Stimulated activated CD8-positive, alpha-beta memory T cell treated with anti-CD3 and anti-CD28 coated beads, Interleukin-7, amount 100 ng/mL, for 1 hour (primary cell): ENCODE measurements at places on chromosomes 16 and 17.

DNA sequence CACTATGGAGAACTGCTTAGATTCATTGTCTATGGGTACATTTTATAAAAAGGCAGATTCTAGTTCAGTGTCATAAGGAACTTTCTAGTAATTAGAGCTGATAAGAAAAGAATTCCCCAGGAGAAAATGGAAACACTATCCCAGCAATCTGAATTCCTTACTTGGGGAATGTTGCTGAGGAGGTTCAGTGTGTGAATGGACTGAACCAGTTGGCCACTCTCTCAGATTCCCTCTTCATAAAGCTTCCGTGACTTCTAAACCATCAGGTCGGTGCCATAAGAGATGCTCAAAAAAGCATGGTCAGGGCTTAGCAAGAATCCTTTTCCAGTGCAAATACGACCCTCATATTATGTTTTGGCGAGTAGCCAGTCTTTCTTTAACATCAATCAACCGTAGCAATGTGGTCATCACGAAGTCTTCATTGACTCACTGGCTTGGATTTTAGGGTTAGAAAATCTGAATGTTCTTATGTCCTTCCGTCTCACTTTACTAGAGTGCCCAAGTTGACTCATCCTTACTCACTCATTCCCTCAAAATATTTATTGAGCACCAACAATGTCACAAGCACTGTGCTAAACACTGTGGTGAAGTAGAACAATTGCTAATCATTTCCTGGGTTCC, 102.7 kb upstream of the HLF start:
- DNase-seq, result no peak

- no peak for DNase-seq
Observed at GRCh38 chr17:72440961-72441360, 320.1 kb downstream of the SOX9 start.

GRCh38 chr16:16052916-16053315, 103.5 kb downstream of the ABCC1 start:
- DNase-seq, result no peak

DNA sequence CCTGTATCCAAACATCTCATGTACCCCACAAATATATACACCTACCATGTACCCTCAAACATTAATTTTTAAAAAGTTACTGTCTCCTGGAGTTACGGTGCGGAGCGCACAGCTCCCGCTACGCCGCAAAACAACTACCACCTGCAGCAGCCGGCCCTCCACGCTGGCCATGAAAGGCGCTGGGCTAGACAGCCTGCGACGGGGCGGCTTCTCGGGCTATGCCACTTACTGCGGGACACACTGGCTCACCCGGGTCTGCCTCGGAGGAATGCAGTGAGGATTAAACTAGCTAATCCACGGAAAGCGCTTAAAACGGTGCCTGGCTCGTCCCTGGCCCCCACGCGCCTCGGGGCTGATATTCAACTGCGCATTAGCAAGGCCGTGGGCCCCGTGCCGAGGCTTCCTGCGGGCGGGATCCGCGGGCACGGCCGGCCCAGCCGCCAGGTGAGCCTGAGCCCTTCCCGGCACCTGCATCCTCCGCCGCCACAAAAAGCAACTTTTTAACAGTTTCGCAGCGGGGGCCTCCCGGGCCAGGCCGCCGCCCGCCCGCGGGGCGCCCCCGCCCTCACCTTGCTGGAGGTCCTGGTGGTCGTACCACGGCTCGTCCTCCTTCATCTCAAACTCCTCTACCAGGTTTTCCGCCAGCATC, 633 bp downstream of the CDR2 start:
- DNase-seq, result no peak

DNA sequence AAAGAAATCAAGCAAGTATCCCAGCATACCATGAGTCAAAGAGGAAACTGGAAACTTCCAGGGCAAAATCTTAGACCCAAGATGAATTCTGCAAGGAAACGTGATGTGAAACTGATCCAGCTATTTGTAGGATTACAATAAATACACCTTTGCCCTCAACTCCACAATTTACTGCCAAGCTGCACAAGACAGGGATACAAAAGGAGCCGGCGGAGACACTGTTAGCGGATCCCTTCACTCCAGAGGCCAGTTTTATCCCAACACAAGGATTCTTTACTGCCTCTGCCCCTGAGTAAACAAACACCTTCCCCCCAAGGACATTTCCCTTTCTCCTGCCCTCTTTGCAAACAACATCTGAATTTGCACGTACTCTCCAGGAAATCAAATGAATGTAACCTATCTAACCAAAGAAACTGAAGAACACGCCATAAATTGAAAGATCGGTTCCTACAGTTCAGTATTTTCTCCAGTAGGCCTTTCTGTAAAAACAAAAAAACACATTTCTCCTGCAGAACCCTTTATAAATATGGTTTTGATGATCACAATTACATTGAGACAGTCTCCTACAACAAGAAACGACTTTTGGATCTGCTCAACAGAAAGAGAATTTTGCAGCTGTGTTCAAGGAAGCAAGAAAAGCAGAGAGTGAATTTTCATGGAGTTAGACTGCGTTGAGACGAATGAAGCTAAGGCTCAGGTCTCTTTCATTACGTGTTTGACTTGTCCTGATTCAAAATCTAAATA, 1.4 kb upstream of the CBX2 start:
- DNase-seq, result no peak

DNA sequence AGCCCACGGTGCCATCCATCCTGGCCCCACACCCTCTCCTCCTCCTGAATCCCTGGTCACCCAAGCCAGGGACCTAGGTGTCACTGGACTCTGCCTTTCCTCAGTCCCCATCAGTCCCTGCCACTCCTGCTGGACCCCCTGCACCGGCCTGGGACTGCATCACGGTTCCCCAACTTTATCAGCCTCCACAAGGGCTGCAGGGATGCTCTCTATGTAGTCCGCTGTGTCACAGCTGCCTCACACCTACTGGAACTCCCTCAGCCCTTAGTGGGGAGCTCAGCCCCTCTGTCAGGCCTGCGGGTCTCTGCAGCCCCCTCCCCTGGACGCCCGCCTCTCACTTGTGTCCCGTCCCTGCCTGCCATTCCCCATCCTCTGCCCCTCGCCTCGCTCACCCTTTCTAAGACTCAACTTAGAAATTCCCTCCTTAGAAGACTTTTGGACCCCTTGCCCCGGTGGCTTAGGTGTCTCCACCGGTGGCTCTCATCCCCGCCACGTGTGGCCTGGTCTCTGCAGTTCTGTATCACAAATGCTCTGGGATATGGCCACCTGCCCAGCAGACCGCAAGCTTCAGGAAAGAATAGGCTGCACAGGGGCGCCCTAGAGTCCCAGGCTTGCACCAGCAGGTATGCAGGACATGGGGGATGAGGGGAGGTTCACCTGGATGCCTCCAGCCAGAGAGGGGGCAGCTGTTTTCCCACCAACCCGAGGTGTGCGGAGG, 62.9 kb downstream of the PRMT7 start:
- DNase-seq, result no peak

- no peak for DNase-seq
Observed at GRCh38 chr16:27432558-27432957, 30.6 kb downstream of the IL21R start.

DNA sequence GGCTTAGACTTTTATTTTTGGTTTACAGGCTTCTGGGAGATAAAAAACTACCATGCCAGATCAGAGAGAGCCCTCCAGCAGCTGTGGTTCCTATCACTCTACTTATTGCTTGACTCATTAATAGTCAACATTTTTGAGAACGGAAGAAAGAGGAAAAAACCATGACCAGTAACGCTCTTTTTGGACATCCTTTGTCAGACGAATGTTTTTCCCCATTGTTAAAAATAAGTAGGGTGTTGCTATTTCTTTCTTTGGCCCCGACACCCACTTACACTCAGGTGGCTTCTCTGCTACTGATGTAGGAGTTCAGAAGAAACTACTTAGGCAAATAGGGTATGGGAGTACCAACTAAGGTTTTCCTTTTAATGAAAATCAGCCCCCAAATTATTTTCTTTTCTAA, 27.5 kb downstream of the TVP23A start:
- DNase-seq, result no peak

DNA sequence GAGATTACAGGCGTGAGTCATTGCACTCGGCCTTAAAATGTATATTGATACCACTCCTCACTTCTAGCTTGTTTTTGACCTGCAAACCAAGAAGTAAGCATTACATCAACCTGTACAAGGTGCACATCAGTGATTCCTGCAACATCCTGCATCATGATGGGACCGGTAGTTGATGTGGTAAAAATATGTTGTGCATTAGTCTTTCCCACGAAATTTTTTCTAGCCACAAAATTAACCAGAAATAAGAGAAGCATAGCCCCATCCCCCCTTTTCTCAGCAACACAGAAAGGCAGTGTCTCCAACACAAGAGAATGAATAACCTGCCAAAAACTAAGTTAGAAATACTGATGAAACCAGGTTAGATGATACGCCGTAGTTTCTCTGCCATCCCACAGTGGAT, 21.1 kb upstream of the NSMCE1 start:
- DNase-seq, result no peak

- DNase-seq, result no peak
Observed at GRCh38 chr16:31395647-31396046, 2.5 kb downstream of the ITGAD start.

- DNase-seq, result no peak
Observed at GRCh38 chr17:64315032-64315490, 52.0 kb upstream of the TEX2 start.

GRCh38 chr17:76738468-76738850, 540 bp downstream of the MFSD11 start:
- DNase-seq, result no peak

DNA sequence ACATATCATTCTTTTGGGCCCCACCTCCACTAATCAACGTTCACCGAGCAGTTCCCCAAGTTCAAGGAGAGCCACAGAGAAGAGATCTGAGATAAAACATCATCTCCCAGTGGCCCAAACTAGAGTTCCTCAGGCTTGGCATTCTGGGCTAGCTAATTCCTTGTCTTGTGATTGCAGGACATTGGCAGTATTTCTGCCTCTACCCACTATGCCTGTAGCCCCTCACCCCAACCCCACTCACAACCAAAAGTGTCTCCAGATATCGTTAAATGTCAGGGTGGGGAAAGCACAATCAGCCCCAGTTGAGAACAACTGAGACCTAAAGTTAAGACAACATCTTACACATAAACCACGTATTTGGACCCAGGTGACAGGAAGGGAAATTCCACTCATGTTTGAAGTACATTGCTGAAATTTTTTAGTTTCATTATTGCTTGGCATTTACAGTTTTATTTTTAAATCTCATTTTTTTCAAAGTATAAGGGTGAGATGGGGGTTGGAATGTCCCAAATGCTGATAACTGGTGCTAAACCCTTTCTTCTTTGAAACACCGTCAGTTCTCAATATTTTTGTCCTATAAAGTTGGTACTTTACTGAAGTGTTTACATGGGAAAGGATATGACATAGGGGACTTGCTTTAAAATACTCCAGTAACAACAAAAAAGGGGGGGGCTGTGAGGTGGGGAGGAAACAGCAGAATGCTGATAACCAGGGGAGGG, 13.6 kb downstream of the ZC3H7A start:
- DNase-seq, result no peak

- DNase-seq, result no peak
Observed at GRCh38 chr16:4803898-4804762, 1.7 kb upstream of the ROGDI start.

GRCh38 chr16:26567356-26567755, 499.4 kb upstream of the C16orf82 start:
- DNase-seq, result no peak

GRCh38 chr17:31272236-31272635, 24.8 kb downstream of the OMG start:
- DNase-seq, result no peak

GRCh38 chr17:59827721-59828477, 64.8 kb downstream of the TUBD1 start:
- DNase-seq, result no peak

- no peak for DNase-seq
Observed at GRCh38 chr16:54144572-54144947, 142.0 kb downstream of the IRX3 start.

GRCh38 chr17:32584792-32585191, 98.0 kb downstream of the CDK5R1 start:
- DNase-seq, result no peak

GRCh38 chr16:4623593-4623992, 1.0 kb upstream of the MGRN1 start:
- DNase-seq, result no peak

GRCh38 chr16:68985268-68985667, 120.2 kb upstream of the HAS3 start:
- DNase-seq, result no peak

DNA sequence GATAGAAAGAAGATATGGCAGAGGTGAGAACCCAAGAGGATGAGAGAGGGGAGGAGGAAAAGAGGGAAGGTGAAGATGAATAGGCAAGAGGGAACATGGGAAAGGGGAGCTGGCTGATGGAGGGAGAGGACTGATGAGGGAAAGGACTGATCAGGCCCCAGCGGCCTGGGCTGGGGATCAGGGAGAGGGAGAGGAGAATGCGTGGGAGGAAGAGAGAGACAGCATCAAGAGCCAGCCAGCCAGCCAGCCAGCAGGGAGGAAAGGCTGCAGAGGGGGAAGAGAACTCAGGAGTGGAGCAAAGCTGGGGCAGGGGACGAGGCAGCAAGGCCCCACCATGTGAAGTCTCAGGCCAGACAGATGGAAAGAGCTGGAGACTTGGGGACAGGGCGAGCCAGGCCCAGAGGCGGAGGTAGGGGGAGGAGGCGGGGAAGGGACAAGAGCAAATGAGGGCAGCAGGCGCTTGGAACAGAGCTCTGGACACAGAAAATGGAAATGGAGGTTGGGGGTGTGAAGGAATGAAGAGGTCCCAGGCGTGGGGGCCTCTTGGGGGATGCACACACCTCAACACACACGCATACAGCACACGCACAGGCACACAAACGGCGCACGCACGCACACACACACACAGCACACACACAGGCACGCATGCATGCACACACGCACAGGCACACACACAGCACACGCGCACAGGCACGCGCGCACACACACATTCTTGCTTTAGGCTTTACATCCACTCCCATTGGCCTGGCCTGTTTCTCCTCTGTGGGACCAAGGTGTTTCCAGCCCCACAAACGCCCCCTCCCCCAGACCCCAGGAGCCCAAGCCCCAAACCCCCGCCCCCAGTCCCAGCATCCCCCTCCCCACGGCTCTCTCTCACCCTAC, 12.3 kb downstream of the DLG4 start:
- no peak for DNase-seq

DNA sequence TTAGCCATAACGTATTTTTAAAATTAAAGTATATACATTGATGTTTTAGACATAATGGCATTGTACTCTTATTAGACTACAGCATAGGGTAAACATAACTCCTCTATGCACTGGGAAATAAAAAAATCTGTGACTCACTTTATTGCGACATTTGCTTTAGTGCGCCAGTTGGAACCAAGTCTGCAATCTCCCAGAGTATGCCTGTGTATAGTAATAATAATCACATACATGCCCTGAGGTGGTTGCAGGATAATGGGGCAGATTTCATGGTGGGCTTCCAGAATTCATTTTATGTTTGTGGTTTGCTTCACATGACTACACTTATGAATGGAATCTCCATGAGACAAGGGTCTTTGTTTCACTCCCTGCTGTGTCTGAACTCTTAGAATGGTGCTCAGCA, 66.9 kb upstream of the N4BP1 start:
- no peak for DNase-seq

DNA sequence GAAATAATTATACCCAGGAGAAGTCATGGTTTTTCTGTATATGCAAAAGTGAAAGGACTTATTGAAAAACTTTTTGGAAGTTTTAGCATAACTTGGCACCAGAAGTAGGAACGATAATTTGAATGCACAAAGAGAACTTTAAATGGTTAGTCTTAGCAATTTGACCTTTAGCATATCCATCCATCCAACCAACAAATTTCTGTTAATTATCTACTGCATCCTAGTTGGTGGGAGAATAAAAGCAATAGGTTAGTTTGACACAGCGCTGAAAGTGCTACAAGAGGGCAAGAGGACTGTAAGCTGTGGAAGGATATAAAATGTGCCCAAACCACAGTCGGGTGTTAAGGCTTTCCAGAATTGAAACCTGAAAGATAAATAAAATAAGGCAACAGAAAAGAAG, 17.6 kb downstream of the SPAG9 start:
- DNase-seq, result no peak
